ENCODE measurements at places on chromosomes 3 and 15. TPM values are rescaled to one million over a fixed set of nuclear protein-coding genes. Genes with fewer than 3 reads are reported as not detected.

DNA sequence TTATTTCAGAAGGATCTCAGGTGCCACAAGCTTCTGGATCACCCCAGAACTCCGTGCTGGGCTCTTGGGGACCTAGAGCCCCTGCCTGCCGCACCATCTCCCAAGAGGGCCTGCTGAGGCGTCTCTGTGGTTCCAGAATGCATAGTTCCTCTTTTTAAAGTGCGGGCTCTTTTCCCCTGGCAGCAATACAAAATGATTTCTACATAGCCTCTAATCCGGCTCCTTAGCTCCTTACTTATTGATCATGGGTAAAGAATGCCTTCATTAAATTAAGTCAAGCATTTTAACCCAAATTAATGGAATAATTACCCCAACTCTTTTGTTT is 121.9 kb downstream of the ATP10A start:
- no peak for DNase-seq

DNA sequence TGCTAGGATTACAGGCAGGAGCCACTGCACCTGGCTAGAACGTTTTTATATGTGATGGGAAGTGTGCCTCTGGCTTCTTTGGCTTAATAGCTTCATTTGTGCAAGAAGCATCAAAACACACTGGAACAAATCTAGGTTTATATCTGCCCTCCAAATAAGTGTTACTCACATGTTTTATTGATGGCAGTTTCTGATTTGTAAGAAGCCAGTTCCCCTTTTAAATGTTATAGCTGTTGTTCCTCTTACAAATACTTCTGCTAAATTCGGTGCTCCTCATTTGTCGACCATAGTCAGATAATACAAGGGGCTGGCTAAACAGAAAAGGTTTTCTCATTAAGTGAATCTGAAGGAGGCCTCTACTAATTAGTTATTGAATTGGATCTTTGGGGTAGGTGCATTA is 307.1 kb upstream of the SEMA6D start:
- no peak for DNase-seq

DNA sequence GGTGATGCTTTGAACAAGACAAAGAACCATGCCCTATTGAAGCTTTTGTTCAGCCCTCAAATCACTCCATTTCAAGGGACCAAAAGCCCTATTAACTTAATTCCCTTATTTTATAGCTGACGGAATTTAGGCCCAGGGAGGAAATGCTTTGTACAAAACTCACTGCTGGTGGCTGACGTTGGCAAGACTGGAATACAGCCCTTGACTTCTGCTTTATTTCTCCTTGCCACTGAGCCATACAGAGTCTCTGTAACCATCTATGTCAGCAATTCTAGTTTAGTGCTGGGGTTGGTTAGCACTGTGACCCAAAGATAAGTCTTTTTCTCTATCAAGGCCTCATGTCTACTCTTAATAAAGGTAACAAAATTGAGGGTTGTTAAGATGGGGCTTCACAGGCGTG is 316.1 kb upstream of the TPRG1 start:
- DNase-seq, result no peak

DNA sequence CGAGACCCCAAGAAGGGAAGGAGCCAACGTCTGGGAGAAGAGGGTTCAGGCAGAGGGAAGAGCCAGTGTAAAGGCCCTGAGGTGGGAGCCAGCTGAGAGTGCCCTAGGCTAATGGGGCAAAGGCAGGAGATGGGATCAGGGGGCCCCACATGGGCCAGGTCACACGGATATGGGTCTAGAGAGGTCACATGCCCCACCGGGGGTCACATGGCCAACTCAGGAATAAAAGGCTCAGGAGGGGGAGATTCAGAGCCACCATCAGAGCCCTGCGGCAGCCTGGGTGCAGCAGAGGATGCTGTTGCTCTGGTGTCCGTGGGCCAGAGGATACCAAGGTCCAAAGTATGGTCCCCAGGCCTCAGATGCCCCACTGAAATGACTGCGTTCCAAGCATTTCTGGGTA is 55.3 kb upstream of the SLC6A6 start:
- DNase-seq, result no peak

GRCh38 chr15:77720655-77721054 is 87.9 kb upstream of the LINGO1 start:
- no peak for DNase-seq

STRIT1 gene
- total RNA-seq, result 4.1 TPM

MYZAP gene
- total RNA-seq, result 1,065 TPM

FANCD2OS gene
- not detected for total RNA-seq

TPRG1 gene
- 1.2 TPM for total RNA-seq

Data from heart left ventricle (tissue), 16 donors.